ENCODE measurements at places on chromosomes 5 and 9.
A peak's percentile ranks its signal among the peaks of the same experiment; 100 is the strongest.

DNA sequence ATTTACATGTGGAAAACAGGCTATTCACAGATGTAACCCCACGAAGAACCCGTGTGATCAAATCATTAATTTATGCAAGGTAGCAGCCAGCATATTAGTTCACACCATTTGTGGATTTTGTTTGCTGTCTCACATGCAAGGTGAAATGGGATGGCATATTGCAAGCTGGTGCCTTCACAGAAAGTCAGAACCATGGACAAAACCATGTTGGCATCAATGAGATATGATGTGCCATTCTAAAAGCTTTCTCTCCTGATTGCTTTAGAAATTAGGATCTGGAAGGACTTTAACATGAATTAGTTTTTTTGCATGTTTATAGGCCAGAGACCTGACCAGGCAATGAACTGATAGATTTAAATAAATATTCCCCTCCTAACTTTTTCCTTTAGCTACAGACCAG lies 129.3 kb downstream of the SEMA6A start:
- DNase-seq: no peak

DNA sequence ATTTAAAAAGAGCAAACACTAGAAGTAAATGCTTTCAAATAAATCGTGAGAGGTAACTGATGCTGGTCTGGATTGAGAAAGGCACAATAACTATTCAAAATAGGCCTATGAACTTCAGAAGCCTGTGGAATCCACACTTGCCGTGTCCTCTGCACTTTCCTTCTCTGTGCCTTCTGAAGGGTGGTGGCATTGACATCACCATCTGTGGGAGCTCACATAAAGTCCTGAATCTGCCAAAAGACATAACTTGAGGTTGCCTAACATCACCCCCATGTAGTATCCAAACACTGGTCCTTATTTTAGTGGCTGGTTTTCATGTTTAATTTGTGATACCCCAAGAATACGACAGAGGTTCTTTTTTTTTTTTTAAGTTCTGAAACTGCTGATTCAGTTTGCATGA lies 59.8 kb downstream of the IRF1 start:
- DNase-seq: no peak

DNA sequence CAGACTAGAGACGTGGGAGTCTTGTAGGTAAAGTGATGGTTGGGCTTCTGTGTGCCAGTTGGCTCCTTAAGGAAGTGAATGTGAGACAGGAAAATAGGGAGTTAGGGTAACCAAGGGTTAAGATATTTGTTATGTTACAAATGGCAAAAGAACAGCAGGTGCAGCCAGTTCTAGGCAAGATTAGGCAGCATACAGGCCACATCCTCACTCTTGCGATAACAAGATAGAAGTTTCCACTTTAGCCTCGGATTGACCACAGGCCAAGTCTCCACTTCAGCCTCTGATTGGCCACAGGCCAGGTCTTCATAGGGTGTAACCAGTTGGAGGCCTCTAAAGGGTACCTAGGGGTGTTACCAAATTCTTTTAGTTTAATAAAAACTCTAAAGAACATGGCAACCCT lies 54.6 kb upstream of the ABCA1 start:
- no peak for DNase-seq

GRCh38 chr9:137762414-137763061 lies 115.0 kb upstream of the CACNA1B start:
- DNase-seq: no peak

- no peak for DNase-seq
Measured at GRCh38 chr5:111892949-111893348, 136.0 kb upstream of the NREP start.

DNA sequence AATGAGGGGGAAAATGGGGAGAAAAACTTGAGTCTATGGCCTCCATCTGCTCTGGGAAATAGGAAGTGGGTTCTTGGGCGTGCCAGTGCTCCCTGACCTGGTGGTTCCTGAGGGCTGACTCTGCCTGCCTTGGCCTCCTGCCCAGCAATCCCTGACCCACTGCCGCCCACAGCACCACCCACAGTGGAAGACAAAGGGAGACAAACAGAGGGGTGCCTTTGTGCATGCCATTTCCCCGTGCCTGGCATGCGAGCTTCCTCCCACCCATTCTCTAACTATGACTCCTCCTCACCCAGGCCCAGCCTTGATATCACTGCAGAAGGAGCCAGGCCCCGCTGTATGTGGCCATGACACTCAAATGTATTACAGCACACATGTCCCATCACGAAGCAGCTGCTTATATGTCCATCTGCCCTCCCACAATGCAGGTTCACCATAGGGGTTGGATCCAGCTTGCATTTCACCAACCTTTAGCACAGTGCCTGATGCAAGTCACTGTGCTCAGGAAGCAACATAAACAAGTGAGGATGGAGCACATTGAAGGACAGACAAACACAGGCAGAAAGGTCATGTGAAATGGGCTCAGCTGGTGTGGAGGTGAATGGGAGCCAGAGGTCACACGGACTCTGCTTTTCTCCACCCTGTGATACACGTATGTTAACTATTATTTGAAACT lies 84.4 kb downstream of the ADRB2 start:
- no peak for DNase-seq

- DNase-seq: no peak
Measured at GRCh38 chr9:94108584-94108983, 24.3 kb downstream of the PTPDC1 start.

- no peak for DNase-seq
Measured at GRCh38 chr5:98415663-98416062, 357.8 kb upstream of the RGMB start.

- DNase-seq: no peak
Measured at GRCh38 chr5:126837906-126838539, 61.1 kb downstream of the LMNB1 start.

DNA sequence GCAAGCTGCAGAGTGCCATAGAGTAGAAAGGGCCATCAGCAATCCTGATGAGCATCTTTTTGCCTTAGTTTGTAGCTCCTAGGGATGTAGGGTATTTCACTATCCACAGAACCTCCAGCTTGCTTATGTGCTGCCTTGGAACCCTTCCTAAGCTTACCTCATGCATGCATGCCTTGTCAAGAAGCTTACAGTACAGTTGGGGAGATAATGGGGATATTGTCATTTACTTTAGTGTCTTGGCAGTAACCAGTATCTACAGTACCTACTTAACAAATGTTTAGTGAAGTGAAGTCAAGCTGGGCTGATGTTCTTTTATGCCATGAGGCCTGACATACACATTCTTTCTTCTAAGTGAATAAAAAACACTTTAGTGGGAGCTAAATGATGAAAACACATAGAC lies 164.6 kb upstream of the PPP1R2B start:
- DNase-seq: no peak

DNA sequence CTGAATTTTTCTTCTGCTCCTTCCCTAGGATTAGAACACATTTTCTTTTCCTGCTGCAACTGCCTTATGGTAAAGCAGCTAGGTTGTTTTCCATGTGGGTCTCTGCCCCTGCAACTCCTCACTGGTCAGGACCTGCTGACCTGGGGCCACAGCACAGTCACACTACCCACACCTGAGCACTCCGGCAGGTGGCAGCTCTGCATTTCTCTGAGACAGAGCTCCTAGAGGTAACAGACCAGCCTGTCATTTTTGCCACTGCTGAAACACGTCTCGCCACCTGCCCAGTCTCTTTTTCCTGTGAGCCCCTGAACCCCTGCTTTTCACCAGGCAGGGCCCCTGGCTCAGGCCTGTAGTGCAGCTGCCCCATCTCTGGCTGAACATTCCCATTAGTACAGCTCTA lies 609.6 kb downstream of the HINT1 start:
- no peak for DNase-seq

- no peak for DNase-seq
Measured at GRCh38 chr5:156927545-156927944, 35.5 kb downstream of the TIMD4 start.

GRCh38 chr5:150584556-150585335 lies 55.7 kb upstream of the SYNPO start:
- DNase-seq: no peak

DNA sequence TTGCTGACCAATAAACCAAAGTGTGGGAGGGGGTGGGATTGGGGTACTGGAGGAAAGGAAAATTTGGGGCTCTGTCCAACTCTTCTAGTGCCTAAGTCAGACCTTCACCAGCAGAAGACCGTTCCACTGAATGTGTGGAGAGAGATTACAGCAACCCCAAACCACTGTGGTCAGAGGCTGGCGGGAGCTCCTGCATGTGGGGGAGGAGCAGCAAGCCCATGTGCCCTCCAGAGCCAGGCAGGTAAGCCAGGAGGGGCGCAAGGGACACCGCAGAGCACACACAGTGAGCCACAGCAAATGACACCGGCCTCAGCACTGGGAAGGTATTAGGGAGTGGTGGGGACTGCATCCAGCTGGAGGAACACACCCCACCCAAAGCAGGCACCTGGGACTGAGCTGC lies 62.9 kb downstream of the SMIM23 start:
- no peak for DNase-seq

GRCh38 chr9:107874137-107874536 lies 384.6 kb upstream of the KLF4 start:
- DNase-seq: no peak

DNA sequence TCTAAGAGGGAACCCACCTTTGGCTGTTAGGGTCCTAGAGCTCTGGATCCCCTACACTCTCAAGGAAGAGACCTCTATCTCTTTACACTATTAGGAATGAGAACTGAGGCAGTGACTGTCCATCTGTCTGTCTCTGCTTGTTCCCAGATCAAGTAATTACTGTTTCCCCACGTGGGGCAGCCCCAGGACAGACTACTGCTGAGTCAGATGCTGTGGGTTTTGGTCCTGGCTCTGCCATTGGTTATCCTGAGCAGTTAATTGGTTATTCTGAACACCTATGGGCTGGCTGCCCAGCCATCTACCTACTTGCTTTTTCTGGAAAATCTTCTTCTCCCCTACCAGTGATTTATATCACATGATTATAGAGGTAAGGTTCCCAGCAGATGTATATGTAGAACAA lies 33.3 kb downstream of the FBXO10 start:
- peak; percentile 9 for DNase-seq

GRCh38 chr9:18268381-18268780 lies 205.6 kb upstream of the ADAMTSL1 start:
- DNase-seq: no peak

DNA sequence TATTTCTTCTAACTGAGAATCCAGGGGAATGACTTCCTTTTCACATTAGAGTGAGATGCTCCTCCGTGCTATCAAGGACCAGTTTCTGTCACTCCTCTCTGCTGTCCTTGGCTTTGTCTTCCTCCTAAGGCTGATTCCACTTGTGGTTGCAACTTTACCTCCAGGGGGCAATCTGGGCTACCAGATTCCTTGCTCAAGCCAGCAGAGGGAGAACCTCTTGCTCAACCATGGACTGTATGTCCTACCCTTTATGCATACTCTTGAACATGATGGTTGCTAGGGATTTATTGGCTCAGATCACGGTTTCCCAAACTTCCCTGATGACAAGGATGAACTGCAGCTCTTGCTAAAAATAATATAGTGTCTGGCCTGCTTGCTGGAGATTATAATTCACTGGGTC lies 24.0 kb downstream of the NNT start:
- no peak for DNase-seq

DNA sequence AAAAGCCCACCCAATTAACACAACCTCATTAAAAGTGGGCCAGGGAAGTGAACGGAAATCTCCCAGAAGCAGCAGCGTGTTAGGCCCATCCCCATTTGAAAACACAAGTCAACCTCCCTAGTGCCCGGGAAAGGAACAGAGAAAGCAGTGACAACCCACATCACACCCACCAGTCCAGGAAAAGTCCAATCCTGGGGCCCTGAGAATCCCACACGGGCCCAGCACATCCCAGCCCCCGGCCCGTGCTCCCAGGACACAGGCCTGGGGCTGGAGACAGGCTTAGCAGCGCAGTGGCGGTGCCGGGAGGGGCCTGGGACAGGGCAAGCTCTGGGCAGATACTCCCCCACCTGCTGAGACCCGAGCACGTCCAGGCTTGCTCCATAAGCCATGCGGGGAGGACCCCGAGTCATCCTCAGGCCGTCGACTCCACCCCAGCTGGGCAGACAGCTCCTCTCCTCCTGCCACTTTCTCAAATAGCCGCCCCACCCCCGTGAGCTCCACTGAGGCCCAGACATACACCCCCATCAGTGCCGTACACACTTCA lies 101.0 kb downstream of the KCNT1 start:
- DNase-seq: no peak

- no peak for DNase-seq
Measured at GRCh38 chr9:18032636-18033035, 441.3 kb upstream of the ADAMTSL1 start.

- DNase-seq: peak; percentile 52
Measured at GRCh38 chr9:91192381-91193086, 169.2 kb downstream of the AUH start.

DNA sequence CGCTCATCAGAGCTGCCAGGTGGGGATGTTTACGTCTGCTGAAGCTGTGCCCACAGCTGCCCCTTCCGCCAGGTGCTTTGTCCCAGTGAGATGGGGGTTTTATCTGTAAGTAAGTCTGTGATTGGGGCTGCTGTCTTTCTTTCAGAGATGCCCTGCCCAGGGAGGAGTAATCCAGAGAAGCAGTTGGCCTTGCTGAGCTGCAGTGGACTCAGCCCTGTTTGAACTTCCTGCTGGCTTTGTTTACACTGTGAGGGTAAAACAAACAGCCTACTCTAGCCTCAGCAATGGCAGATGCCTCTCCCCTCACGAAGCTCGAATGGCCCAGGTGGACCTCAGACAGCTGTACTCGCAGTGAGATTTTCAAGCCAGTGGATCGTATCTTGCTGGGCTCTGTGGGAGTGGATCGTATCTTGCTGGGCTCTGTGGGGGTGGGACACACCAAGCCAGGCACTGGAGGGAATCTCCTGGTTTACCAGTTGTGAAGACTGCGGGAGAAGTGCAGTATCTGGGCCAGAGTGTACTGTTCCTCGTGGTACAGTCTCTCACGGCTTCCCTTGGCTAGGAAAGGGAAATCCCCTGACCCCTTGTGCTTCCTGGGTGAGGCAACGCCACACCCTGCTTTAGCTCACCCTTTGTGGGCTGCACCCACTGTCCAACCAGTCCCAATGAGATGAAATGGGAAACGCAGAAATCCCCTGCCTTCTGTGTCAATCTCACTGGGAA lies 530.1 kb upstream of the DMAC1 start:
- DNase-seq: no peak

DNA sequence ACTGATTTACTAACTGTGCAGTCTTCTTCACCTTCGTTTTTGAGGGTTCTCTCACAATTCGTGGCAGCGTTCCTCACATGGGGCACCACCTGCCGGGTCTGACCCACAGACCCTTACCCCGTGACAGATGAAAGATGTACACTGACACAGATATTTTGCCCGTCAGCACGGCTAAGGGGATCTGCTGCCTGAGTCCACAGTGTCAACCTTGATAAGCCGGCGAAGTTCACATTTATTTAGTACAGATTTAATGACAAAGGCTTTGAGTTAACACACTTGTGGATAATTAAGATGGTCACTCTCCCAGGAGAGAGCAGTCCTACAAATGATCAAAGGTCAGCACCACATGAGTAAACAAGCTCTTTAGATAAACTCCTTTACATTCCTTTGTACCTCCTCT lies 15.9 kb upstream of the TEX10 start:
- no peak for DNase-seq

DNA sequence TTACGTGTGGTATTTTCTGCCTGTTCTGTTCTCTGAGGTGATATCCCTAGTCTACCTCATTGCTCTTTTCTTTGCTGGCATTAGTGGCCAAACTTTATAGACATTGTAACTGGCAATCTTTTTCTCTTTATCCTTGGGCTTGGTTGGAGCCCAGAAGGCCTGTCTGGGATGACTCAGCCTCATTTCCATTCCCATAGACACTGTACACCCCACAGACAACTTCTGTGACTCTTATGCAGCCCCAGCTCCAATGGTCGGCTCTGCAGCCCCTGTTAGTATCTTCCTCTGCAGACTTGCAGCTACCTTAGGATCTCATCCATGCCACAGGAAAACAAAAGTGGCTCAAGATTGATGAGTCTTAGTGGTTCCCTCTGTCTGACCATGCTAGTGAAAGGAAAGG lies 79.8 kb downstream of the CFAP95 start:
- DNase-seq: no peak

Measured in activated CD4-positive, alpha-beta T cell treated with anti-CD3 and anti-CD28 coated beads for 36 hours (primary cell).